ENCODE measurements at places on chromosomes 5 and 9. TPM values are rescaled to one million over a fixed set of nuclear protein-coding genes. Genes with fewer than 3 reads are reported as not detected.

ST8SIA4 gene
- 0.92 TPM for total RNA-seq

GRCh38 chr9:136255896-136256890 lies 10.6 kb upstream of the QSOX2 start:
- no peak for DNase-seq

- no peak for DNase-seq
These were observed 3.8 kb upstream of the NPDC1 start for GRCh38 chr9:137049544-137050449.

DNA sequence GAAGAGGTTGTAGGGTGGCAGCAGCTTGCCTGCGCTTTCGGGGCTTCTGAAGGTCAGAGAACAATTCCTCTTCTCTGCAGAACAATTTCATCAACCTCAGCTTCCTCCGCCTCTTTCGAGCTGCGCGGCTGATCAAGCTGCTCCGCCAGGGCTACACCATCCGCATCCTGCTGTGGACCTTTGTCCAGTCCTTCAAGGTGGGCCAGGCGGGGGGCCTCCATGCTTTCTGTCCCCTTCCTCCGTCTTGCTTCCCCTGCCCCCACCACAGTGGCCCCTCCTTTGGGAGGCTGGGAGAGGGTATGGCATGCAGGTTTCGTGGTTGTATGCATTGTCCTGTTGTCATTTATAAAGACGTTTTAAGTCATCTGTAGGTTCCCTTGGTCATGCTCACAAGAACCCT lies 195.8 kb downstream of the CACNA1B start:
- no peak for DNase-seq

DNA sequence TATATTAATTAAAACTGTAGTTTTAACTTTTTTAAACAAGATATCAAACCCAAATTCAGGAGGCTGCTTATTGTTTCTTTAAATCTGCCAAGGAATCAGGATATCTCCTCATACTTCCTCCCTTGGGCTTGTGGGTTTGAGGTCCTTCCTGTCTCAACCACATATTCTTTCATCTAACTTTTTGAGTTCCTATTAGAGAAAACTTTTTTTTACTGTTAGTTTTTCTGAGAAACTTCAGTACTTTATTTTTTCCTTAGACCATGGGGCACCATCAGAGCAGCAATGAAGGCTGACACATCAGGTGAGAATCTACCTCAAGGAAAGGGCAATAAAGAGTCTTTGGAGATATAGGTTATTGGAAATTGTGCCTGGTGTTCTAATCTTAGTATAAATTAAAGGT lies 56.7 kb downstream of the TSSK1B start:
- no peak for DNase-seq

DNA sequence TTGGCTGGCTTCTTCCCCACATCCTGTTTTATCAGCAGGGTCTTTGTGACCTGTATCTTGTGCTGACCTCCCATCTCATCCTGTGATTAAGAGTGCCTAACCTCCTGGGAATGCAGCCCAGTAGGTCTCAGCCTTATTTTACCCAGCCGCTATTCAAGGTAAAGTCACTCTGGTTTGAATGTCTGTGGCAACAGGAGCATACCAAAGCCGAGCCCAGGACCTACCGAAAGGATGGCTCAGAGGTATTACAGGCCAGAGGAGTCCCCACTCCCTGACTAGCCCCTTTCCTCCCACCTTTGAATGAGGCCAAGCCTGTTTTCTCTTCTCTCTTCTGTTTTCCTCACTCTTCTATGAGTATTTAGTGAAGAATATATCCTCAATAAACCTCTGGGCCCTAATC lies 271.3 kb downstream of the OSTF1 start:
- DNase-seq = no peak

DNA sequence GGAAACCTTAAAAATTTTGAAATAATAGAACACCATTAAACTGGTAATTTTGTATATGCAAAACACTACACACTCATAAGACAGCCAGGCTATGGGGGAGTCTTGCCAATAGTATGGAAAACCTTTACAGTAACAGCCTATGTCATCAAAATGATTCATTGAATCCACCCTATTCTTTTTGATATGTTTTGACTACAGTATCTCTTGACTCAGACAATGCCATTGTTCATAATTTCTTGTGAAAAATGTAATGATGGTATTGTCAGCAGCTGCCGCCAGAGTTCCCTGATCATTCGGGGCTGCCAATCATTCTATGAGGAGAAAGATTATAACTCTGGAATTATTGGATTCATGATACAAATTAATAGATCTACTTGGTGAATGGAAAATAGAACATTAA lies 101.4 kb upstream of the POC5 start:
- DNase-seq = no peak

DNA sequence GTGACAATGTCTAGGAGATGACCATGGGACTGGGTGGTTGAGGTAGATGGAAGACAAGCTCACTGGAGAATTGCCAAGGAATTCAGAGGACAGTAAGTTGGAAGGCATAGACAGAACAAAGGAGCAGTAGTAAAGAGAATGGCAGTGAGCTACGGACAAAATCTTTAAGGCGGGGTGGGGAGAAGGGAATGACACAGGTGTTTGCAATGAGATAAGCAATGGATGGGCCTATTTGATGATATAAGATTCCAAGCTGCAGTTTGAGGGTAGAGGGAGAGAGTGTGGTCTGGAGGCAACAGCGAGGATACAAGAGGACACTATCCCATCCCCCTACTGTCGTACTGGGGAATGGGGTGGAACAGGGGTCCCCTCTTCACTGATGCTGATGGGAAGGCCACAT lies 14.4 kb downstream of the PTTG1 start:
- no peak for DNase-seq

DNA sequence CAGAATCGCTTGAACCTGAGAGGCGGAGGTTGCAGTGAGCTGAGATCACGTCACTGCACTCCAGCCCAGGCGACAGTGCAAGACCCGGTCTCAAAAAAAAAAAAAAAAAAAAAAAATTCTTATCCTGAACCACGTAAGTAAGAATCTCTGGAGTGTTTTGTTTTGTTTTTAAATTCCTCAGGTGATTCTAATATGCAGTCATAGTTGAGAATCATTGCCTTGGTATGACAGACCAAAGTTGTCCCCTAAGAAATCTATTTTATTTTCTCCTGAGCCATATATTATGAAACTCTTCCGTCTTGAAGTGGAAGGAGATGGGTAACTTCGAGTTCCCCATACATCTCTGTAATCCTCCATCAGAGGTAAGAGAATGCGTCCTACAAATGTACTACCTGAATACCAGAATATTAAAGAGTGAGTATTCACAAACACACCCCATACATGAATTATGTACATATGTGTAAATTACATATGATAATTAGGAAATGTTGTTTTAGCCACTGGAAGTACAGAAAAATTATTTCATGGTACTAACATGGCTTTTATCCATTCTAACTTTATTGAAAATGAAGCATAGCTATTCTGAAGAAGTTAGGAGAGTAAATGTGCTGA lies 26.7 kb upstream of the SVEP1 start:
- DNase-seq = no peak

Measured in foreskin keratinocyte (primary cell).